Central memory CD8-positive, alpha-beta T cell (primary cell): ENCODE measurements at places on chromosomes 5 and 9.
A peak's percentile ranks its signal among the peaks of the same experiment; 100 is the strongest.

DNA sequence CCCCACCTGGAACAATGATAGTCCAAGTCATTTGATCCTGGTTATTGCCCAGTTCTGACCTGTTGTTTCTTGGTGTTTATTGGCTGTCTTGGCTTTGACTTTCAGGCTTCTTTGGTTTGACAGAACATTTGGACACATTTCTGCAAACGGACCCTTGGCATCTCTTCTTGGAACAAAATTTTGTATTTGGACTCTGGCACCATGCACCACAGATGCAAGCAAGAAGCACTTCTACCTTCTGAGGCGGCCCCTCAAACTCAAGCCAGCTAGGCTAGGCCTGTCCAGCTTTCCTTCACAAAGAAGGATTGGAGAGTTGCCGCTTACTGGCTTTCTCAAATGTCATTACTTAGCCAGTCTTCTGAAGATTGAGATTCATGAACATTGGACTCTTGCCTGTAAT lies 23.1 kb upstream of the FGF10 start:
- no peak overlapping the region for H3K4me3 ChIP-seq
- H3K4me1 ChIP-seq: no peaks in the 10 kb centered on the region
- no peaks in the 10 kb centered on the region for H3K27me3 ChIP-seq
- DNase-seq: no peak
- peaks cover 2% of the 10 kb centered on the region for H3K36me3 ChIP-seq

- H3K36me3 ChIP-seq: no peaks in the 10 kb centered on the region
- peak overlapping the region; percentile 89 for H3K27ac ChIP-seq
- H3K4me1 ChIP-seq: peaks cover 40% of the 10 kb centered on the region
- peaks cover 8% of the 10 kb centered on the region for H3K27me3 ChIP-seq
- peak overlapping the region; percentile 19 for H3K4me3 ChIP-seq
Observed at GRCh38 chr5:132020568-132021339, 9.3 kb upstream of the ACSL6 start.

DNA sequence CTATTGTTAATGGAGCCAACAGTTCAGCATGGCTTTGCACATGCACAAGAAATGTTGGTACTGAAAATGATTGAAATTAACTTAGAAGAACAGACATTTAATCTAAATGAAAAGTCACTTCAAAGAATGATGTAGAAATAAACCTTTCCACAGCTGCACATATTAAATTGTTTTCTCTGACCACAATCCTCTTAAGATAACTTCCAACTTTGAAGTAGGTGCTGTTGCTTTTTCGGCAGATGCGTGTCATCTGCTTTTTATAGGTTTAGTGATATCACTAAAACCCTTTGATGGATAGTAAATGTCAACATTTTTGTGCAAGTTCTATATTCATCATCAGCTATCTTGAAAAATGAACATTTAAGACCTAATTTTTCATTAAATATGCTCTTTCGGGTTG lies 25.3 kb upstream of the SLC1A3 start:
- peaks cover 25% of the 10 kb centered on the region for H3K27me3 ChIP-seq
- H3K36me3 ChIP-seq: no peaks in the 10 kb centered on the region
- DNase-seq: no peak
- no peak overlapping the region for H3K27ac ChIP-seq
- no peaks in the 10 kb centered on the region for H3K4me1 ChIP-seq

DNA sequence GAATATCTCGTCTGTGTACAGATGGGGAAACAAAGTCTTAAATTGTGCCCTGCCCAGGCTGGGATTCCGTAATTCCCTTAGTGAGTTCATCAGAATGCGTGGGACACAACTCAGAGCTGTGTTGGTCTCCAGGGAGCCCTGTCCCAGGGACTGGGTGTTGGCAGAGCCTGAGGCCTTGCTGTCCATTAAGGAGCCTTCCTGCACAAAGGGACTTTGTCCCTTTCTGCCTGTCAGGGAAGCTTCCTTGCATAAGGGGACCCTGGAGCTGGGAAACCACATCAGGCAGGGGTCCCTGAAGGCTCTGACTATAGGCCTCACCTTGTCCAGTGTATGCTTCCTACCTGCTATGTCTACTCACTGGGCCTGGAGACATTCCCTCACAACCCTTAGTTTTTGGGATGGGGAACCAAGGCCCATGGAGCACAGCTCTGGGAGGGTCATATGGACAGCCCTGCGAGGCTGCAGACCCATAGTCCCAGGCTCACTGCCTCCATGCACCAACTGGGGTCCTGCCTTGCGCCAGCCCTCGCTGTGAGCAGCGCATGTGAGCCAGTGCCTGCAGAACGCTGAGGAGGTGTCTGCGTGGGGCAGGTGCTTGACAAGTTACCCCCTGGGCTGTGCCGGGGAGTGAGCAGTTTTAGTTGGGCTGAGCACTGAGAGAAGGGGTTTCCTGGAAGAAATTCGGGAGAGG lies 1.6 kb downstream of the CARD19 start:
- peak overlapping the region; percentile 87 for H3K27ac ChIP-seq
- peaks cover 21% of the 10 kb centered on the region for H3K36me3 ChIP-seq
- H3K4me3 ChIP-seq: peak overlapping the region; percentile 88
- DNase-seq: no peak
- no peaks in the 10 kb centered on the region for H3K27me3 ChIP-seq

DNA sequence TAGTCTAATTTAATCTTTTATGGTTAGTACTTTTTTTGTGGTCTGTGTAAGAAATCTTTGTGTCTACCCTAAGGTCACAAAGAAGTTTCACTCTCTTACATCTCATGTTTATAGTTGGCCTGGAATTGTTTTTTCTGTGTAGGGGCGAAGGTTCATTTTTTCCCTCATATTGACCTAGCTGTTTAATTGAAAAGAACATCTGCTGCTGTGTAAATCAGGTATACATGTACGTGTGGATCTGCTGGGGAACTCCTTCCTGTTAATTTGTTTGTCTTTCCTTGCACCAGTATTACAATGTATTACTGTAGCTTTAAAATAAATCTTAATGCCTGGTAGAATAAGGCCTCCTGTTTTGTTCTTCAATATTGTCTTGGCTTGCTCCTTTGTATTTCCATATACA lies 37.8 kb downstream of the EXOSC2 start:
- DNase-seq: no peak
- peaks cover 5% of the 10 kb centered on the region for H3K36me3 ChIP-seq
- H3K27ac ChIP-seq: no peak overlapping the region
- peaks cover 34% of the 10 kb centered on the region for H3K4me1 ChIP-seq
- no peaks in the 10 kb centered on the region for H3K27me3 ChIP-seq

GRCh38 chr5:107330903-107331302 lies 339.8 kb downstream of the EFNA5 start:
- H3K27ac ChIP-seq: no peak overlapping the region
- H3K27me3 ChIP-seq: no peaks in the 10 kb centered on the region
- H3K4me3 ChIP-seq: no peak overlapping the region
- no peaks in the 10 kb centered on the region for H3K4me1 ChIP-seq
- no peak for DNase-seq

DNA sequence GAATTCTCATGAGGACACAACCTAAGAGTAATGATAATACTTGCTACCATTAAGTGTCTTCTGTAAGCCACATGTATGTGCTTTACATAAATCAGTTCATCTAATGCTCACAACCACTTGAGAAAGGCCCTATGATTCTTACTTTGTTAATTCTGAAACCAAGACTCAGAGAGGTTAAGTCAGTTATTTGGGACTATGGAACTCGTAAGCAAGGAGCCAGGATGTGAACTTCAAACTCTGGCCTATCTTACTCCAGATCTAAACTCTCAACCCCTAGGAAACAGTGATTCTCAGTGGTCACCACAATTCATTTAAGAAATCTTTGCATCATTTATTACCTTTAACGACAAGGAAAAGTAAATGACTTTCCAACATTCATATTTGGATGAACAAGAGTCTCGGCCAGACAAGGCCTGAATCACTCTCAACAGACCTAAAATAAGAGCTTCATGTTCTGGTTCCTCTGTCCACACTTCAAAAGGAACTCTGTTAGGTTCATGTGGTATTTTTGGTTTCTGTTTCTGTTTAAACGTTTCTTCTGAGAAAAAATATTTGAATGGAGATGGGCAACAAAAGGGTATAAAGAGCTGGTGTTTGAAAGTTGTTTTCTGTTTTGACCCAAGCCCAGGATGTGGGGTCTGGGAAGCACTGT lies 104.8 kb downstream of the LPAR1 start:
- no peaks in the 10 kb centered on the region for H3K36me3 ChIP-seq
- DNase-seq: no peak
- H3K4me3 ChIP-seq: no peak overlapping the region
- H3K4me1 ChIP-seq: no peaks in the 10 kb centered on the region
- no peak overlapping the region for H3K27ac ChIP-seq

GRCh38 chr5:76326577-76327302 lies 76.3 kb upstream of the IQGAP2 start:
- H3K27me3 ChIP-seq: no peaks in the 10 kb centered on the region
- H3K27ac ChIP-seq: peak overlapping the region; percentile 93
- peaks cover 7% of the 10 kb centered on the region for H3K36me3 ChIP-seq
- H3K4me1 ChIP-seq: peaks cover 78% of the 10 kb centered on the region

GRCh38 chr9:106438928-106439327 lies 424.0 kb upstream of the ZNF462 start:
- no peak for DNase-seq
- no peak overlapping the region for H3K27ac ChIP-seq
- H3K27me3 ChIP-seq: no peaks in the 10 kb centered on the region
- H3K36me3 ChIP-seq: no peaks in the 10 kb centered on the region
- no peaks in the 10 kb centered on the region for H3K4me1 ChIP-seq
- no peak overlapping the region for H3K4me3 ChIP-seq

DNA sequence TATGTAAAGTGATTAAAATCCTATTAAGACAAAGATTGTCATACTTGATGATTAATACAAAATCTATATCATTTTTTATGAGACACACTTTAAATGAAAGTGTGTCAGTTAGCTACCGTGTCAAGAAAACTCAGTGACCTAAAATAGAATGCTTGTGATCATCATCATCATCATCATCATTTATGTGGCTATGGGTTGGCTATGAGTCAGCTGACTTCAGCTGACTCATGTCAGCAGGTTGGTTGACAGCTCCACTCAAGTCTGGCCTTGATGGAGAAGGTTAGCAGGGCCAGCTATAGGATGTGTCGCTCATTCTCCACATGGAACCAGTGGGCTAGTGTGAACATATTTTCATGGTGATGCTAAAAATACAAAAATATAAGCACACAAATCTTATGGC lies 43.8 kb upstream of the ZNF300 start:
- H3K4me1 ChIP-seq: no peaks in the 10 kb centered on the region
- no peaks in the 10 kb centered on the region for H3K36me3 ChIP-seq
- H3K27ac ChIP-seq: no peak overlapping the region
- peaks cover 71% of the 10 kb centered on the region for H3K27me3 ChIP-seq
- H3K4me3 ChIP-seq: no peak overlapping the region

GRCh38 chr5:1515311-1515920 lies 8.3 kb downstream of the LPCAT1 start:
- H3K27ac ChIP-seq: peak overlapping the region; percentile 97
- DNase-seq: peak; percentile 9
- H3K36me3 ChIP-seq: peaks cover 42% of the 10 kb centered on the region
- peak overlapping the region; percentile 98 for H3K4me3 ChIP-seq

DNA sequence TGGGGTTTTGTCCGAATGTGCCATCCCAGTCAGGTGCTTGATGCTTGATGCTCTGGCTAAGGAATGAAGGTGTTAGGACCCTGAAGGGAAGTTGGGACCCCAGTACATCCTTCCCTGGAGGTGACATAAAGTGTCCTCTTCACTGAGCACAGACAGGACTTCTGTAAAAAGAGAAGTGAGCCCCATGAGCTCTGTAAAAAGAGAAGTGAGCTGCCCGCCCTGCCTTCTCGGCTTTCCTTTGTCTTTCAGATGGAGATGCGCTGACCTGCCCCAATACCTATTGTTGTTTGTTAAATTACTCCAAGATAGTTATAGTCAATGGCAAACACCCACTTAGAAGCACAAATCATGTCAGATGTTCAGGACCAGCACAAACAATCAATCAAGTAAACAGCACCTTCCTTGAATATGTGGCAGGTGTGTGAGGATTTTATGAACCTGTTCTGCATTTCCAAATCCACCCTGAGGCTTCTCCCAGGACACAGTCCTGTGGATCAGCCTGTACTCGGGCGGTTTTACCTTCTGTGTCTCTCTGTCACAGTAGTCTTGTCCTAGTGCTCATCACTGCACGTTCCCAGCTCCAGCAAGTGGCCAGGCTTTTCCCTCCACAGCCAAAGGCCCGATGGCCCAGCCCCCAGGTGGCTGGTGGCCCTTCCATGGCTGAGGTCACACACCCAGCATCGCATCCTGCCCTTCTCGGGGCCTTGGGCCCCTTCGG lies 191.4 kb downstream of the MTRR start:
- no peak overlapping the region for H3K4me3 ChIP-seq
- no peaks in the 10 kb centered on the region for H3K36me3 ChIP-seq
- no peaks in the 10 kb centered on the region for H3K4me1 ChIP-seq
- H3K27me3 ChIP-seq: no peaks in the 10 kb centered on the region
- no peak overlapping the region for H3K27ac ChIP-seq

DNA sequence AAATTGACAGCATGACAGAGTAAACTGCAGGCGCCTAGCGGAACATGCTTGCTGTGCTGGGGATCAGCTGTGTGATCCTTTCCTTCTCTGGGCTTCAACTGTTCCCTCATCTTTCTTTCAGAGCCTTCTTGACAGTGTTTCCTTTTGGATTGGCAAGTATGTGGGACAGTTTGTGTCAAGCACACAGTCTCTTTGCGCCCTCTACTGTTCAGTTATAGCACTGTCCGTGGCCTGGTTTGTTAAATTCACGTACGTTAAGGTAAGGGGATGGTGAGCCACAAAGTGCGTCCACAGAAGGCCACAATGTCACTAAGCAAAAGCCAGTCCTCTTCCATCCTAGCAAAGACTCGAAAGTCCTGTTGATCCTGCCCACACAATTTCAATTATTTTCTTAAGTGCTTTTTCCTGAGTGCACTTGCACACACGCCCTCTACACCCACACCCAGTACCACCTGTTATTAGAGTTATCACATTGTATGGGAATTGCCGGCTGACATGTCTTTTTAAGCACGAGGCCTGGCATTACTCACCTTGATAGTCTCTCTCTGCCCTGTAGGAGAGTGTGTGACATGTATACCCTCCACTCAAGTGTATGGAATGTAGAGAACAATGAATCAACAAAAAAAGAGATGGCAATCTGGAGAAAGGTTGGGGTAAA lies 22.5 kb upstream of the PTPN3 start:
- H3K4me1 ChIP-seq: no peaks in the 10 kb centered on the region
- no peaks in the 10 kb centered on the region for H3K36me3 ChIP-seq
- no peak overlapping the region for H3K27ac ChIP-seq
- H3K4me3 ChIP-seq: no peak overlapping the region

GRCh38 chr5:151094030-151094851 lies 13.4 kb upstream of the TNIP1 start:
- H3K27ac ChIP-seq: peak overlapping the region; percentile 95
- H3K36me3 ChIP-seq: peaks cover 8% of the 10 kb centered on the region
- H3K4me1 ChIP-seq: peaks cover 66% of the 10 kb centered on the region
- peak; percentile 51 for DNase-seq
- H3K4me3 ChIP-seq: peak overlapping the region; percentile 69

DNA sequence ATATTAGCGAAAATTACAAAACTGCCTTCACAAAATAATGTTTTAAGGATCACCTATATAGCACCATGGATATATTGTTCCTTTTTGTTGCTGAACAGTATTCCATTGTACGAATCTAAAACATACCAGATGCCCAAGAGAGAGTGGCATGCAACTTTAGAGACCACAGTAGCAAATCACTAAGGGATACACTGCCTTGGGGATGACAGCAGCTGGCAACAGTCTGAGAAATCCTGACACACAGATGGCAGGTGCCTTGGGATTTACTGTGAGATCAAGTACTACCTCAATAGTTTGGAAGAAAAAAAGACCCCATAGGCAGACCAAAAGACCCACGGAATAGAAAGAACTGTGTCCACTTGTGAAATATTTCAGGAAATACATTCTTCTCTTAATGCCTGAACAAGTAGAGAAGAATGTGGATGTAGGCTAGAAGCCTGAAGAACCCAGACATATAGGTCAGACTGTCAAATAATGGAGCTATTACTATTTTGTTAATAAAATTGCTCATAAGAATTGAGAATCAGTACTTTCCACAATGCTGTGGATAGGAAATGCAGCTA lies 53.4 kb downstream of the PLPP1 start:
- H3K4me1 ChIP-seq: no peaks in the 10 kb centered on the region
- no peaks in the 10 kb centered on the region for H3K36me3 ChIP-seq
- no peak overlapping the region for H3K4me3 ChIP-seq
- peak overlapping the region; percentile 52 for H3K27ac ChIP-seq
- DNase-seq: no peak
- no peaks in the 10 kb centered on the region for H3K27me3 ChIP-seq
